GM06990 (cell line): ENCODE measurements at places on chromosomes 3 and 15.

DNA sequence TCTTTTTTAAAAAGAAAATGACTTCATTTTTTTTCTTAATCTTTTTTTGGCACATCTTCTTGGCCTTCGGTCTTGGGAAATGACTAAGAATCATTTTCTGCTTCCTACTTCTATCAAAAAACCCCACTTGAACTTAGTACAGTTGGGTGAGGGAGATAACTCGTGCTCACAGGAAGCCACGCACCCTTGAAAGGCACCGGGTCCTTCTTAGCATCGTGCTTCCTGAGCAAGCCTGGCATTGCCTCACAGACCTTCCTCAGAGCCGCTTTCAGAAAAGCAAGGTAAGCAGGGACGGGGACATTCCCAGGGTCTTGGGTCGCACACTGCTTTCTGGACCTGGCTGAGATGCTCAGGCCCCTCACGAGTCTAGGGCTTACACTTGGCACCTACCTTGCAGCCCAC, at the start of gene CCR4:
CCR4 (plus strand) TSS at position 235 of the 402 bp plus-strand sequence. CDS start 1,779 bp downstream, outside the sequence.
- DNase-seq = peak; percentile 50

DNA sequence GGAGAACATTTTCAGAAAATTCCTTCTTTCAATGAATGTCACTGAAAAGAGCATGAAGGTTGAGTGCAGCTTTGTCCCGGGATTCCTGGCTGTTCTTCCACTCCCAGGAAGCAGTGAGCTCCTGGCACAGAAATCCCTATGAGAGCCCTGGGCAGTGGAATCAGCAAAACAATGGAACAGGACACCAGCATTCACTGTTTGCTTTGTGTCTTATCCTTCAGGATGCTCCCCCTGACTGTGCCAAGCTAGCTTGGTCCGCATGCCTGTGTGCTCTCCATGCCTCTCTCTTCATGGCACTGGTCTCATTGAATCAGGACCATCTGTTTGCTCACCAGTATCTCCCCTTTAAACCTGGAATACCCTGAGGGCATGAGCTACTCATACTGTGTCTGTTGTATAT, 102.0 kb upstream of the GADL1 start:
- DNase-seq = no peak

DNA sequence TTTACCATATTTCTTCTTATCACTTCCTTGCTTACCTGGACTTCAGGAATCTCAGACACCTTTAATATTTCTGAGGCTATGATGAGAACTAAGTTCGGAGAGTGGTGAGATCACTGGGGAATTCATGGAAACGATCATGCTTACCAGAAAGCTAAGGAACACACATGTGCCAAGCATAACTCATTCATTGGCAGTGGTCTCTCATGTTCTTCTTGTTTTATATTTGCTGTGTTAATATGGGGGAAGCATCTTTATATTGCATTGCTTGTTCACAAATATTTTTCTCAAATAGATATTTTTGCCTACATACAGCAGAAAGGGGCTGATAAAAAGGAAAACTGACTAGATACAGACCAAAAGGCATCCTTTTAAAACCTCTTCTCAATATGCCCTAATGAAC, 55.8 kb downstream of the COL6A6 start:
- DNase-seq = no peak

GRCh38 chr3:72263223-72263990, 478.5 kb upstream of the PROK2 start:
- DNase-seq = no peak

- DNase-seq = no peak
Measured at GRCh38 chr3:40268802-40269524, 40.5 kb upstream of the EIF1B start.

GRCh38 chr3:194057570-194058188, 78.3 kb upstream of the HES1 start:
- DNase-seq = no peak

- DNase-seq = no peak
Measured at GRCh38 chr15:74228723-74229081, 7.4 kb upstream of the CCDC33 start.
